ENCODE measurements at places on chromosomes 3 and 15.
A peak's percentile ranks its signal among the peaks of the same experiment; 100 is the strongest.

- no peak for DNase-seq
These were observed at the start of gene SLC6A11 for GRCh38 chr3:10816019-10816862. SLC6A11 (plus strand) TSS chr3:10816228; CDS start chr3:10816266, 38 bp downstream.

DNA sequence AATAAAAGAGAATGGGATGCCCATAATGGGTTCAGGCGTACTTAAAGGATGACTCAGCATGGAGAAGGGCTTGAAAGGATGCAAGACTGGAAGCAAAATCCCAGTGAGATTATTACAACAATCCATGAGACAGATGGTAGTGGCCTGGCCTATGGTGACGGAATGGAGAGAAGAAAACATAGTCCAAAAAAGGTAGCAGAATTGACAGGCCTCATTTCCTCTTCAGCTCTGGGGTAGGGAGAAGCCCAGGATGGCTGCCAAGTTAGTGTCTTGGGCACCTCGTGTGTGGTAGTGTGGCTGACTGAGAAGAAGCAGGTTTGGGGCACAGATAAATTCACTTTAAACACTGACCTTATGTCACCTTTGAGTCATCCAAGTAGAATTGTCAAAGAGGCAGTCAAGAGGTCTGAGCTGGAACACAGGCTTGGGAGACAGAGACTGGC, 18.1 kb downstream of the MB21D2 start:
- DNase-seq: no peak

DNA sequence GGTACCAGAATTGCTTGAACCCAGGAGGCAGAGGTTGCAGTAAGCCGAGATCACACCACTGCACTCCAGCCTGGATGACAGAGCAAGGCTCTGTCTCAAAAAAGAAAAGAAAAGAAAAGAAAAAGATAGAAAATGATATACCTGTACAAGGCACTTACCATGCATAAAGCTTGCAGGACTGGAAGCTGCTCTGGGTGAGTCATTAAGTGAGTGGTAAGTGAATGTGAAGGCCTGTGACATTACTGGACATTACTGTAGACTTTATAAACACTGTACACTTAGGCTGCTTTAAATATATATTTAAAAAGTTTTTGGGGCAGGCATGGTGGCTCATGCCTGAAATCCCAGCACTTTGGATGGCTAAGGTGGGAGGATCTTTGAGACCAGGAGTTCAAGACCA, 99.2 kb downstream of the SLMAP start:
- DNase-seq: no peak

GRCh38 chr3:66195347-66195783, 25.4 kb upstream of the SLC25A26 start:
- peak; percentile 17 for DNase-seq

GRCh38 chr15:38696109-38696727, 131.6 kb upstream of the RASGRP1 start:
- DNase-seq: no peak

- no peak for DNase-seq
These were observed 499 bp downstream of the RABL3 start for GRCh38 chr3:120741837-120742197.

GRCh38 chr15:54506977-54507524, 528.8 kb downstream of the UNC13C start:
- DNase-seq: no peak

- DNase-seq: peak; percentile 74
These were observed 470.5 kb upstream of the THBS1 start for GRCh38 chr15:39110336-39110735.
